ENCODE measurements at places on chromosomes 6 and 20.

DNA sequence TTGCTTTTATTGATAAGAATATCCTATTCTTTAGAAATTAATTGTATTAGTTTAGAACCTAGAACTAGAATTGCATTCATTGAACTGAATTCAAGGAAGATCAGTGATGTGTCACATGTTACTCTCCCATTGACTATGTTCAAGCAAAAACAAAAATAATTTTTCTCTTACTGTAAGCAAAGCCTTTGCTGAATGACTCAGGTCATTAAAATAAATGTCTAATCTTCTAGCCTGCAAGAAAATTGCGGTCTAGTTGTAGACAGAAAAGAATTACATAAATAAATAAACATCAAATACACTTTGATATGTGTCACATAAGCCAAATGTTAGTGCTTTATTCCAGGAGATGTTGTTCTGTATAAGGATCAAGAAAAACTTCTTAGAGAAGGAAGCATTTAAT is 387.9 kb downstream of the ADGRB3 start:
- no peak for DNase-seq

GRCh38 chr6:130843575-130844320 is 16.5 kb downstream of the SMLR1 start:
- peak; percentile 41 for DNase-seq

GRCh38 chr6:100633096-100633777 is 168.5 kb upstream of the SIM1 start:
- peak; percentile 92 for DNase-seq

- DNase-seq: peak; percentile 80
Measured at GRCh38 chr6:41182069-41183034, 18.6 kb downstream of the TREML2 start.

GRCh38 chr20:34753706-34754461 is 49.7 kb downstream of the TP53INP2 start:
- no peak for DNase-seq

DNA sequence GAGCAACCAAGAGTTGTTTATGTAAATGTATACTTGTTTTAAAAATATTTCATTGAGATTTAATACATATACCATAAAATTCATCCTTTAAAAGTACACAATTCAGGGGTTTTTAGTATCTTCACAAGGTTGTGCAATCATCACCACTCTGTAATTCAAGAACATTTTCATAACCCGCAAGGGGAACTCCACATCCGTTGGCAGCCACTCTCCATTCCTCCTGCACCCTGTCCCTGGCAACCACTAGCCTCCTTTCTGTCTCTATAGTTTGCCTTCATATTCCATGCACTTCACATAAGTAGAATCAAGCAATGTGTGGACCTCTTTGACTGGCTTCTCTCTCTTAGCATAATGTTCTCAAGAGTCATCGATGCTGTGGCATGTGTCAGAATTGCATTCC is 104.2 kb upstream of the PDE10A start:
- peak; percentile 27 for DNase-seq

GRCh38 chr6:55443238-55444134 is 116.2 kb downstream of the GFRAL start:
- no peak for DNase-seq

DNA sequence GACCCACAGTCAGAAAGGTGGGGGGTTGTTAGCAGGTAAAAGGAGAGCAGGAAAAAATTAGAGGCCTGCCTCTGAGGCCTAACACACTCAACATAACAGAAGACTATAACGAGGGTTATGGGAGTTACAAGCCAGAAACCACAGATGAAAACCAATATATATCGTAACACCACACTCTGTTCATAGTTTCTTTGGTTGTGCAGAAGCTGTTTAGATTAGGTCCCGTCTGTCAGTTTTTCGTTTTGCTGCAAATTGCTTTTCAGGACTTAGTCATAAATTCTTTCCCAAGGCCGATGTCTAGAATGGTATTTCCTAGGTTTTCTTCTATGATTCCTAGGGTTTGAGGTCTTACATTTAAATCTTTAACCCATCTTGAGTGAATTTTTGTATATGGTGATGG is 3.7 kb upstream of the MAP3K5 start:
- no peak for DNase-seq

- DNase-seq: no peak
Measured at GRCh38 chr6:85252552-85252951, 197.3 kb upstream of the NT5E start.

DNA sequence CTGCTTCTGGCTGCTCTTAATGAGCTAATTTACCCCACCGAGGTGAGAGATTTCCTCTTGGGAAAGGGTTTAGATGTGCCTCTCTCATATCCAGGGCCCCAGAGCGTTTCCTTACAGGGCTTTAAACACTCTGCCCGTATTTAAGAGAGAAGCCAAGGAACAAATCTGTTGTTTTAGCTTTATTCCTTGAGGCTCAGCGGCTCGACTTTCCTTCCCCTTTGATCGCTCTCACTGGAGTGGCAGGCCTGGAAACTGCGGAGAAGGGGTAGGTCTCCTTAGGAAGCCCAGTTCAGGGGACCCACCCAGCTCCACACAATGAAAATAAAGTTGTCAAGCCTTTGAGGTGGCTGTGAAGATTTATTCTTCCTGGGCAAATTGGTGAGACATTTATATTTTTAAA is 132.0 kb upstream of the JAG1 start:
- peak; percentile 4 for DNase-seq

GRCh38 chr6:158955255-158955654 is 44.7 kb downstream of the RSPH3 start:
- DNase-seq: no peak

DNA sequence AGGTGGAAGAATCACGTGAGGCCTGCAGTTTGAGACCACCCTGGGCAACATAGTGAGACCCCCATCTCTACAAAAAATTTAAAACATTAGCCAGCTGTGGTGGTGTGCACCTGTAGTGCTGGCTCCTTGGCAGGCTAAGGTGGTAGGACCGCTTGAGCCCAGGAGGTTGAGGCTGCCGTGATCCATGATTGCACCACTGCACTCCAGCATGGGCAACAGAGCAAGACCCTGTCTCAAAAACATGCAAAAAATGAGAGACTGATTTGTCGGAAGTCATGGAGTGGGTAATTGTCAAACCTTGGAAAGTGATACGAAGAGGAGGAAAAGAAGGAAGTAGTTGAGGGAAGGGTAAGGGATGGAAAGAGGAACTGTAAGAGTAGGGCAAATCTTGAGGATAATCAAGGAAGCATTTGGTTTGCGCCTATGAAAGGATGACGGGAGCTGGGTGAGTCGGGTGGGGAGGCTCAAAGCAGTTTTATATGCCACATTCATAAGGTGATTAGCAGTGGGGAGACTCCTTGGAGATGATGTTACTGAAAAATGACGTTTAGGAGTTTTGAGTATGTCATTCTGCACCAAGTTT is 14.5 kb downstream of the L3MBTL3 start:
- DNase-seq: no peak

GRCh38 chr20:52896348-52896747 is 75.8 kb upstream of the TSHZ2 start:
- no peak for DNase-seq

DNA sequence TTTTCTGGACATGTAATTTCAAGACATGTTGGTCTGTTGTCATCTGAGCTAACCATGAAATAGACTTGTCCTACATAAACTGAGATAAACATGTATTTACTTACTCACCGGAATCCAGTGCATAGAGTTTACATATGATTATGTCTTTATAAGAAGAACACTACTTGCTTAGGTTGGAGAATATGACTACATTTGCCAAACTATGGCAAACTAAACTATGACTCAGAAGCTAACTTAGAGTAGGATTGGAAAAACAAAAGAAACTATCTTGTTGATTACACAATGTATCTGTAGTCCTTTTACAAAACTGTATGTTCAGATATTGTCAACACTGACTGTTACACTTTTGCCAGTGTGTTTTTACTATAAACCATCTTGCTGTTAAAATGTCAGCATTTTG is 113.3 kb downstream of the CRYBG1 start:
- no peak for DNase-seq

GRCh38 chr6:156774863-156775405 is 2.2 kb upstream of the ARID1B start:
- DNase-seq: peak; percentile 13

GRCh38 chr6:135902756-135903331 is 51.3 kb downstream of the PDE7B start:
- DNase-seq: no peak

GRCh38 chr6:133966654-133967329 is 13.8 kb downstream of the TBPL1 start:
- DNase-seq: no peak

- DNase-seq: no peak
Measured at GRCh38 chr6:100774681-100775080, 106.4 kb downstream of the ASCC3 start.

- DNase-seq: no peak
Measured at GRCh38 chr20:55800552-55801245, 204.6 kb downstream of the CBLN4 start.
